ENCODE measurements at places on chromosomes 13 and 19.
A peak's percentile ranks its signal among the peaks of the same experiment; 100 is the strongest.

DNA sequence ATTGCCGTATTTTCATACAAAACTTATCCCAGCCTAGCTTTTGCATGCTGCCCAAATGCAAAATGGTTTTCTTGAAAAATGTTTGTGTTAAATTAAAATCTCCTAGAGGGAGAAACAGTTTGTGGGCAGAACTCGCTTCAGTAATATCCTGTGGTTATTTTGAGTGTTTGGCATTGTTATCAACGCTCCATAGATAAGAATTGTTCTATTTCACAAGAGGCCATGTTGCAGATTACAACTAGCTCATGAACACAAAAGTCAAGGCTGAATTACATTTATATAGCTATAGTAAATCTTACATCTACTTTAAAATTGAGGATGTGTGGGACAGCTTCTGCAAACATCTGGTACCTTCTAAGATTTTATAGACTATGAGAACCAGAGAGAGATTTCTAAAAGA, 447.9 kb downstream of the DCT start:
- DNase-seq = no peak

DNA sequence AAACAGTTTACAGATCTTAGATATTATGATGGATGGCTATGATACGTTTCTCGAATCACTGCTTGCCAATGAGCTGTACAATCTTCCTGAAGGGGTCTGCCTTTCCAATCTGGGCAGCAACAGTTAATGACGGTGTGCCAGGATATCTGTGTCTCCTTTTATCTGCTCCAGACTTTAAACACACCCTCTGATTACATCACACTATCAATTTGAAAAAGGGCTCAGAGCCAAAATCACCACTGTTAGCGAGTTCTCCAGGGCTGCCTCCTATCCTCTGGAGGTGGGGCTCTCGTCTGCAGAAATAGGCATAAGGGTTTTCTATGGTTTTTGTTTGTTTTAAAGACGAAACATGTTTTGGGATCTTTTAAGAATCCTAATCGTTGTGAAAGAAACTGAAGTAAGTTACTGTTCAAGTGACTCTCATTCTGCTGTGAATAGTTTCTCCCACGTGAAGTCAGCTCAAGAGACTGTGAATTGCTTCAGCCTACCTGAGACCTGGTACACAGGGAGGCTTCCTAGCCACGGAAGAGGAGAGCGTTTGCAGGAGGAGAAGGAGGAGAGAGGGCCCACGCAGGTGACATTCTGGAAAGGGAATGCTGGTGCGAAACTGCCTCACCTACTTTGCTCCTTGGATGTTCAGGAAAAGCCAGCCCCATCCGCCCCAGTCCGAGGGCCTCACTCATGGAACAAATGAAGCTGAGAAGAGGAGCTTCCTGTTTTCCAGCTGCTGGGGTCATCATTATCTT, 15.2 kb upstream of the GJA3 start:
- no peak for DNase-seq

GRCh38 chr13:93730780-93731179, 504.2 kb downstream of the GPC6 start:
- no peak for DNase-seq

DNA sequence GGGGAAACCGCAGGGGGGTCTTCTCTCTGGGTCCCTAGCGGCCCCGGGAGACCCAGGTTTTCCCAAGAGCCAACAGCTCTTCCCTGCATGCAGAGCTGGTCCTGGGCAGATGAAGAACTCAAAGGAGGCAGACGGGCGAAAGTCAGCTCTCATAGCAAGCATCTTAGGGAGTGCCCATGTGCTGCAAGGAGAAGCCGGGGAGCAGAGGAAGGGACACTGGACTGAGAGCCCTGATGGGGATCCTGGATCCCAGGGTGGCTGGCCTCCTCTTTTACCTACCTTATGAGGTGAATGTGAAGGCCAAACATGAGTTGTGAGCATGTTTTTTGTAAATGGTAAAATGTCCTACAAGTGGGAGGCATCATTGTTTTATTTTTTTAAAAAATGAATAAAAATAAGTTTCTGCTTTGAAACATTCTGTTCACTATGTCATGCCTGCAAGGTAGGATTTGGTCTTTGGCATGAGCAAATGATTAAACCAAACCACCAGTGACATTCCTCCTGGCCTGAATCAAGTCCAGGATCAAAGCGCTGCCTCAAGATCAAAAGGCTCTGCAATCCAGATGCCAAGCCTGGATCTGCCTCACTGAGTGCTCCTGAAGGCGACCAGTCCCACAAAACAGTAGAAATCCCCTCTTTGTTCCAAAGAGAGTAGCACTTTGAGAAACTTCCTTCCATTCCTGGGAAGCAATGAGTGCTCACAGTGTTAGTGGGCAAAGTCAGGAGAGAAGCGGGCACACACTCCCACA, 92.2 kb upstream of the SERP2 start:
- no peak for DNase-seq

GRCh38 chr13:111636271-111636670, 315.8 kb downstream of the TEX29 start:
- no peak for DNase-seq

DNA sequence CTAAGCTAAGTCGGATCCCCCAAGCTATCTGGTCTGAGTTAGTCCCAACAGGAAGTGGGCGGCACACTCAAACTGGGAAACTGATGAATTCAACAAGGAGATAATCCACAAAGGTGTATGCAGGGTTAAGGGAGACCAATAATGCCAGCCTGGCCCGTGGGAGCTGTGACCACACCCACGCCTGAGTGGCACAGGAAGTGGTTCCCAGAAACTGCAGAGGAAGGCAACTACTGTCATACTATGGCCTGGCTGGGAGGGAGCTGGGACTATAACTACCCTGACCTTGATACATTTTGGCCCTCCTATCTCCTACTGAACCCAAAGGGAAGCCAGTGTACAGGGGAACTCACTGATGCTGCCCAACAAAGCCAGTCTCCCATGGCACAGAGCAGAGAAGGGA, 85.5 kb upstream of the TDRD3 start:
- DNase-seq = no peak

- peak; percentile 71 for DNase-seq
Measured at GRCh38 chr19:53195265-53195903, 2.2 kb upstream of the ZNF665 start.

Measured in activated gamma-delta T cell treated with Interleukin-2 at 50 U/mL for 16 hours (primary cell).